ENCODE measurements at places on chromosomes 2 and 18. TPM values are rescaled to one million over a fixed set of nuclear protein-coding genes. Genes with fewer than 3 reads are reported as not detected.

- no peak for DNase-seq
Measured at GRCh38 chr2:194271293-194271961, 1385.6 kb upstream of the SLC39A10 start.

SLC66A3 gene
- 8.9 TPM for polyA plus RNA-seq

- no peak for DNase-seq
Measured at GRCh38 chr2:117850015-117850414, 35.5 kb downstream of the DDX18 start.

TEX44 gene
- not detected for polyA plus RNA-seq

- DNase-seq, result no peak
Measured at GRCh38 chr2:147688242-147688641, 156.6 kb upstream of the ACVR2A start.

GRCh38 chr18:67425672-67426071, 90.8 kb downstream of the DSEL start:
- no peak for DNase-seq

DNA sequence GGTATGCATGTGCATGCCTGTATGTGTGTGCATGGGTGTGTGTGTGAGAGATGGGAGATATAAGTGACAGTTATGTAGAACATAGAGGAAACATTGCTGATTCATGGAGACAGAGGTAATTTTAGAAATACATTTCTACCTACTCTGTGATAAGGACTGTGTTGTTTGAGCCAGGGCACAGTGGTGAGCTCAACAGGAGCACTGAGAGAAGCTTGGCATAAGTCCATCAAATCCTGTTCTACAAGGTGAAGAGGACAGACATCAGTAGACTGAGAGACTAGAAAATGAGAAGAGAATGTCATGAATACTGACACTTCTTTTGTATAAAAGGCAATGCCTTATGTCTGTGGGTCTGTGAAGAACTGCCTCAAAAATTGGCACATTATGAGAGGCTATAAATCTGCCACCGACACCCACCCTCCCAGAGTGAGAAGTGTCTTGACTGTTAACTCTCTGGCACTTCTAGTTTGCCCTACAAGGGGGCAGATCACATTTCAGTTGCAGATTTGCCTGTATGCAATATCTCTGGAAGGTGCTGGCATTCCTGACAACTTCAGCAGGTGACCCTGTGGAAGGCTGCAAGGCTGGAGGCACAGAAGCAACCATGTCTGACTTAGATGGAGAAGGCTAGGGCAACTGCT, 962.3 kb upstream of the NRXN1 start:
- no peak for DNase-seq

DNA sequence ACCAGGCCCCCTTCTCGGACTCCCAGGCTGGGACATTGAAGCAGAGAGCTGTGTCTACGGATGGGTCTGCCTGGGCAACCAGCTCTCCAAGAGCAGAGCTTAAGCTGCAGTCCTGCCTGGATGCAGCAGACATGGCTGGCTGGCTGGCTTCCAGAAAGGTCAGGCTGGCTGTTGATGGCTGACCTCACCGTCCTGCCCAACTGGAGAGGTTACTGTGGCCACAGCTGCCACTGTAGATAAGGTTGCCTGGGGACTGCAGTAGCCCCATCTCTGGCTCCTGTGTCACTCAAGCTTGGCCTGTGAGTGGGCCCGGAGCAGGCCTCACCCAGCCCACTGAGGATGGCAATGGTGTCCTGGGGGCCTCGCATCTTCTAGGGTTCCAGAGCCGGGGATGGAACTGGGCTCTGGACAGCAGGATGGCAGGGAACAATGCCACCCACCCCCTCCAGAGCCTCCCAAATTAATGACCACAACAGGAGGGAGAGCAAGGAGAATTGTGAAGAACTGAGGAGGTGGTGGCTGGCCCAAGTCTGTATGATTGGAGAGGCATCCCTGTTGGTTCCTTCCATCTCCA, 37.0 kb upstream of the FOSL2 start:
- DNase-seq, result peak; percentile 78

GRCh38 chr2:64591188-64591587, 62.5 kb downstream of the SERTAD2 start:
- DNase-seq, result no peak

LIMS2 gene
- 148 TPM for polyA plus RNA-seq

DNA sequence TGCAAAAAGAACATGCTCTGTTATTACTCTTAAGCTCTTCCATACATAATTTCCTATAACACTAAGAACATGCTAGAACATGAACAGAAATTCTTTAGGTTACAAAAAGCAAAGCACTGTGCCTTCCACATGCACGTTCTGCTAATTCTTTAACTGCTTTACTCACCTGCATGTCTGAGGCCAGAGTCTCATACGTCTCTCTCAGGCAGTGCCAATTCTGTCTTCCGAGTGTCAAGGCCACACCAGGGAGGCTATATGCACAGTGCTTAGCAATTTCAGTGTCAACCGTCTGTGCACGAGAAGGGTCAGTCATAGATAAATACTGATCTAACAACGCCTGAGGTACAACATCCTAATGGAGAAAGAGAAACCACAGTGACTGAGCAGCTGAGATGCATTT, 55.1 kb downstream of the PPP4R1 start:
- no peak for DNase-seq

NEU2 gene
- polyA plus RNA-seq, result not detected

DNA sequence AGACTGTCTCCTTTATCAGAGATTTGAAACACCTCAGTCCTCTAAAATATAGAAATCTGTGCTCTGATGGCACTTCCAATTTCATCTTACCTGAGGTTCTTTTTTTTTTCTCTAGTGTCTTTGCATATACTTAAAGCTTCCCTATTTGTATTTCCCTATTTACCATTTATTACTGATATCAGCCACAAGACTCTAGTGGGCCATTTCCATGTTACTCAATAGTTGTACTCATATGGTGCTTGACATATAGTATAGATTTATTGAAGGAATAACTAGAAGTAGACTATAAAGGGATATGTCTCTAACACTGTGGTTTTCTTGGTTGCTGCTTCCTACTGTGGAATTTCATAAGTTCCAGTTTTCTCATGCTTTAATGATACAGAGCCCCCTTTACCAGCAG, 3.0 kb downstream of the RBM45 start:
- no peak for DNase-seq

- no peak for DNase-seq
Measured at GRCh38 chr18:28455971-28456370, 279.0 kb upstream of the CDH2 start.

DNA sequence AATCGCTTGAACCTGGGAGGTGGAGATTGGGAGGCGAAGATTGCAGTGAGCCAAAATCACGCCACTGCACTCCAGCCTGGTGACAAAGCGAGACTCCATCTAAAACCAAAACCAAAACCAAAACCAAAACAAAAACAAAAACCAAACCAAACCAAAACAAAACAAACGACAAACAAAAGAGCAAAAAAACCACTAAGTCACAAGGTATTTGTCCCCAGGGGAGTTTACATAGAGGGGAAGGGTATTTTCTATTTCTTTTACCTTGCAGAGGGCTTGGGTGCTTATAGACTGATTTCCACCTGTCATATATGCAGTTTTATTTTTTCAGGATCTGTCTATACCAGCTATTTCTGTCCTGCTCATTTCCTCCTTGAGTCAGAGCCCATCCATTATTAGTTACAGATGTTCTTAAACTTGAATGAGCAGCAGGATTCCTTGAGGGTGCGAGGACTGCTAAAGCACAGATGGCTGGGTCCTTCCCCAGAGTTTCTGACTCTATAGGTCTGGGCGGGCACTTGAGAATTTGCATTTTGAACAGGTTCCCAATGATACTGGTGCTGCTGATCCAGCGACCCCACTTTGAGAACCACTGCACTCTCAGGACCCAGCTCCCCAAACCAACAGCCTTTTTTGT, 102.2 kb upstream of the UXS1 start:
- DNase-seq, result no peak

Data from heart right ventricle (tissue), 16 donors.